ENCODE measurements at places on chromosomes 16 and 17.

DNA sequence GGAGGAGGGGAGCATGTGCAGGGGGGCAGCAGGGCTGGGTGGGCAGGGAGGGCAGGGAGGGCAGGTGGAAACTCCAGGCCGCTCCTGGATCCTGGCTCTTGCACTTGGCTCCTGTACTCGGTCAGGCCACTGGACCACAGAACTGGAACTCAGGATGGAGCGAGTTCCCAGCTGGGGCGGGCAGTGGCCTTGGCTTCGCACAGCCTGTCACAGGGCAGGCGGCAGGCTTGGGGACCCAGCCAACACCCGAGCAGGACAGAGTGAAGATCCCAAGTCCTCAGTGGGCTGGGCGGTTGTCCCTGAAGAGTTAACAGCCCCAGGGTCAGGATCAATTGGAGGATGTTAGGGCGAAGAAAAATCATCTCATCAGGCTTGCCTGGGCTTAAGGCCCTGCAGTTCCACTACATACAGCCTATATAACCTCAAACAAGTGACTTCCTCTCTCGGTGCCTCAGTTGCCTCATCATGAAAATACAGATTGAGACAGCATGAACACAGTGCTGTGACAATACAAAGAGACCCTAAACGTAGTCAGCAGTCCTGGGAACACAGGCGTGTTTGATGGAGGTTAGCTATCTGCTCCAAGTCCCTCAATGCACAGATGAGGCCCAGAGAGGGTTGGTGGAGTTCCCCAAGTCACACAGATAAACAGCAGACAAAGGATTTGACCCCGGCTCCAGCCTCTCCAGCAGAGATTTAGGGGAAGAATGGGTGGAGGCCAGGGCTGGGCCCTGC lies 21.9 kb downstream of the ZNF423 start:
- no peak for DNase-seq

GRCh38 chr17:67679225-67679624 lies 38.5 kb upstream of the NOL11 start:
- no peak for DNase-seq

DNA sequence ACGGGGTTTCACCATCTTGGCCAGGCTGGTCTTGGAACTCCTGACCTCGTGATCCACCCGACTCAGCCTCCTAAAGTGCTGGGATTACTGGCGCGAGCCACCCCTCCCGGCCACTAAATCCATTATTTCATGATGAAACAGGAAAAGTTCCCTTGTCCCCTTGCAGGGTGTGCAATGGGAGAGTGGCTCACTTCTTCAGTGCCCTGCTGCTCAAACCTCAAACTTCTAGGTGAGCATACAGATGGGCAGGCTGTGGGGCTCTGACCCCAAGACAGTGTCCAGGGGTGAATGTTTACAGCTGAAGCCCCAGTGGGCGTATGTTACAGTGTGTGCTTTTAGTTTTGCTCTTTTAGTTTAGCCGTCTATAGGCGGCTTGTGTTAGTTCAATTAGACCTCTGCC lies 34.7 kb downstream of the GJC1 start:
- no peak for DNase-seq

DNA sequence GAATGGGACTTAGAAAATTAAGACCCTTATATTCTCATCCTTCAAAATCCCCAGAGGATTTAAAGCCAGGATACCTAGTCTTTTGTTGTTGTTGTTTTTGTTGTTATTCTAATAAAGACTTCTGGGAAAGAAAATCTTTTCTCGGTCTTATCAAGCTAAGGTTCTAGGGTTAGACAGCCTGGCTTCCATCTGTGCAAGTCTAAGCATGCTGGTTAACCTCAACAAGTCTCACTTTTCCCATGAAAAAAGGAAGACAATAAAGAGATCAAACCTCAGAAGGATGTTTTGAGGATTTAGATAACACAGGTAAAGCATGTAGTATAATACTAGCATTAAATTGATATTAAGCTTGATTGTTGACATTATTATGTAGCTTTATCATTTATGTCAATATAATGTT lies 486.4 kb upstream of the SOX9 start:
- DNase-seq: no peak

DNA sequence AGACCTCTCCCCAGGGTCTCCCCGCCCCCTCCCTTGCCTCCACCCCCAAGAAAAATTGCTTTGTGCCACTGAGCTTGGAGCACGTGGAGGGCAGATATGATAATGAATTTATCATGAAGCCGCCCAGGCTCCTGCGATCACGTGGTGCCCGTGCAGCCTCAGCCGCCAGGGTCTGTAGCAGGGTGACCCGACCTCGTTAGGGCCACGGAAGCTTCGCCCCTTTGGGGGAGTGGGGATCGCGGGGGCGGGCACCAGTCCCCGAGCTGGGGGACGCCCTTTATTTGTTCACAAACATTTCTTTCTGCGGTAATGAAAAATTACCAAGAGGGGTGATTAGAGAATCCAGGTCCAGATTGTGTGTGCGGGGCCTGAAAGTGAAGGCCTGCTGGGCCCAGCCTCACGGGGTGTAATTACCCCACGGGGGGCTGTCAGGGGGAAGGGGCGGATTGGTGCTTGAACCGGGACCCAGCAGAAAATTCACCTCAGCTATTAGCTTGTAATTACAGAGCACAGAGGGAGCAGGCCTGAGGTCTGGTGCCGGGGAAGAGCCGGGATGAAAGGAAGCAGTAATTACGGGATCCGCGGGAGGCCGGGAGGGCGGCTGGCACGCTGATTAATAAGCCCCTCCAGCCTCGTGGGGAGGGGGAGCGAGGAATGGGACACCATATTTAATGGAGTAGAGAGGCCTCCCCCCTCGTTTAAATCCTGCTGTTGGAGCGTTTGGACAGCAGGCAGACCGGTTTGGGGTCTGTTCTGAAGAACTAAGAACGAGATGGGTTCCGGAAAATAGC lies 13.3 kb downstream of the GSE1 start:
- DNase-seq: no peak

- no peak for DNase-seq
Observed at GRCh38 chr17:13272296-13272695, 254.5 kb upstream of the ELAC2 start.
